A172 (cell line): ENCODE measurements at places on chromosomes 1 and 21. TPM values are rescaled to one million over a fixed set of nuclear protein-coding genes. Genes with fewer than 3 reads are reported as not detected.
A peak's percentile ranks its signal among the peaks of the same experiment; 100 is the strongest.

DNA sequence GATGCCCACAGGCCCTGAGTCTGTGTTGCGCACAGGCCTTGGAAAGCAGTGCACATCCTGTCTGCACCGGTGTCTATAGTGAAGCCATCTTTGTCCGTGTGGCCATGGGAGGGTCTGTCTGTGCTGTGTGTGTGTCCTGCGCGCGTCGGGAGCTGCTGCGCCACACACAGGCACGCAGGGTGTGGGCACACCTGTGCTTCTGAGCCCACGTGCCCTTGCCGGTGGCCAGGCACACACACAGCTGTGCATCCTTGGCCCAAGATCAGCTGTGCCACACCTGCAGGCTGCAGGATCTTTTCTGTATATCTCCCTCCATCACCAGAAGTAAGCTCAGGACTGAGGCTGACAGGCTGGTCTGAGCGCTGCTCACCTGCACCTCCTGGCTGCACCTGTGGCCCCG is 3.2 kb upstream of the SAMD11 start:
- no peak for DNase-seq

GRCh38 chr1:29673669-29674626 is 437.6 kb downstream of the PTPRU start:
- DNase-seq: peak; percentile 20

The RGSL1 gene
- not detected in 2 replicates for total RNA-seq

GRCh38 chr1:108947871-108948525 is 15.3 kb downstream of the CLCC1 start:
- DNase-seq: no peak

The SIK1 gene
- 4.9 and 8.5 TPM in 2 replicates for total RNA-seq

The ADAMTSL4 gene
- total RNA-seq: 0.38 and 2.3 TPM in 2 replicates

DNA sequence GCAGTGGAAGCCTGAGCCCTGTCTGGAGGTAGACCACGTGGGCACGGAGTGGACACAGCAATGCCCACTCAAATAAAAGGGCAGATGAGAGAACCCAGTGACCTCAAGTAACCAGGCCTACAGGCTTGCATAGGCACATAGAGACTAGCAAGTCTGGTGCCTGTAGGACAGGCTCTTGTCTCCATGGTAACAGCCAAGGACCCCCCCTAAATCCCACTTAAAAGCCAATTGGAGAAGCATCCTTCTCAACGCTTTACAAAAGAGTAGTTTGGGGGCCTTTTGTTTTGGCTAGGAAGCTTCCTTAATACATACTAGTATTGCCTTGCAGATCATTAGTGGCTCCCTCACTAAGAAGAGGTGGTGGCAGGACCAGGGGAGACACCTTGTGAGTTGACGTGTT is 63.9 kb downstream of the VWA5B1 start:
- no peak for DNase-seq

- DNase-seq: no peak
Measured at GRCh38 chr21:29433366-29434059, 134.8 kb downstream of the BACH1 start.

GRCh38 chr1:22096036-22096435 is 43.5 kb downstream of the CDC42 start:
- DNase-seq: peak; percentile 32

The ARHGEF16 gene
- 1.8 and 3.6 TPM in 2 replicates for total RNA-seq

The PYHIN1 gene
- not detected in 2 replicates for total RNA-seq

The FBLIM1 gene
- 31.2 and 70.8 TPM in 2 replicates for total RNA-seq

DNA sequence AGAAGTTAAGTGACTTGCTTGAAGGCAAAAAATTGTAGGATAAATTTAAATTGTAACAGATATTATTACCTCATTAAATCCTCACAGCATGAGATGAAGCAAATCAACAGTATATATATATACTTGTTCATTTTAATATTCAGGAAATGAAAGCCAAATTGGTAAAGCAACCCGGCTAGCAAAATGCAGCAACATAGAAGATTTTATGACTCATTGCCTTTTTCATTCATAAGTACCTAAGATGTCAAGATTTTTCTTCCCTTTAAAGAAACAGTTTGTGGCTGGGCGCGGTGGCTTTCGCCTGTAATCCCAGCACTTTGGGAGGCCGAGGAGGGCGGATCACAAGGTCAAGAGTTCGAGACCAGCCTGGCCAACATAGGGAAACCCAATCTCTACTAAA is 190.5 kb upstream of the NRIP1 start:
- no peak for DNase-seq

DNA sequence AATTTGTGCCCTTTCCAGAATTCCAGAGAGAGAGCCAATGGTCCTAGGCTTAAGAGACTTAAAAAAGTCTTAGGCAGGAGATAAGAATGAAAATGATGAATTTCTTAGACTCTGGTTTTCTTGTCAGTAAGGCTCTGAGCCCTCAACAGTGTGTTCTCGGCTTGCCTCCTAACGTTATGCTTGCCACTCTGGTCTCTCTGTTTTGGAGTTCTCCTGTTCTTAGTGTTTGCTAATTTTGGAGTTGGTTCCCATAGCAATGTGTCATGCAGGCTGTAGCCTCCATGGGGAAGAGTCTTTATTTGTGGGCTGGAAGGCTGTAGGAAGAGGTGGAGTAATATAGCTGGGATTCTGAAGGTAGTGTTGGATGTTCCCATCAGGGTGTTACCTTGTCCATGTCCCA is 19.9 kb downstream of the TBX19 start:
- no peak for DNase-seq

- no peak for DNase-seq
Measured at GRCh38 chr1:66747501-66747900, 4.8 kb upstream of the DYNLT5 start.

DNA sequence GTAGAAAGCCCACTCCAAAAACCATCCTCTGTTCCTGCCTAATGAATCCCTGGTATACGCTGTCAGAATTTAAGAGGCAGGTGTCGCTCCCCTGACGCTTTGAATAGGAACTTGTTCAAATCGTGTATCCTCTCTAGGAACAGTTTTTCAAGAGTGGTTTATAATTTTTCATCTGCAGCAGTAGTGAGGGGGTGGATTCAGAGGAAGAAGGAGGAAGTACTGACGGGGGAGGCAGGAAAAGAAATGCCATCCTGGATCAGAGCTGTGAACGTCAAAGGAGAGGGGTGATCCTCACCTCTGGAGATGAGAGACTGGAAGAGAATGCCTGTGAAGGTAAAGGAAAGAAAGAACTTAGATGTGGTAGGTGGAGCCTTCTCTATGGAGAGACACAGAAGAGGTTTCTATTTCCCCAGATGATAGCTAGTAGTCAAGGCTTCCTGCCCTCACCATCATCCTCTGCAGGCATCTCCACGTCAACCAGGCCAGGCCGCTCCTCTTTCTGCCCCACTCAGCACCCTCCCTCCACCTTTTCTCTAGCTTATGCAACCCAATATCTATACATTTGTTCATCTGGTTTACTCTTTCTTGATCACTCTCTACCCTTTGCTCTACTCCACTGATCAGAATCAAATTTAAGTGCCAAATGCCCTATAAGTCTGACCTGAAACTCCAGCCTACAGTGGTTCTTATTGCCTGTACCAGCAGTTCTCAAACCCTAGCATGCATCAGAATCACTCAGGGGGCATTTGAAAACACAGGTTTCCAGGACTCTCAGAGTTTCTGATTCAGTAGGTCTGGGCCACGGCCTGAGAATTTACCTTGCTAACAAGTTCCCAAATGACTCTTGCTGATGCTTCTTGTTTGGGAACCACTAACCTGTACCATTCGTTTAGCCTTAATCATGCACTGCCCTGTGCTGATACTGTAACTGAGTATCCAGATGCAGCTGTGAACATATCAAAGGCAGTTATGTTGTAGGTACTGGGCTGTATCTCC is 13.1 kb upstream of the BCL9 start:
- DNase-seq: no peak

DNA sequence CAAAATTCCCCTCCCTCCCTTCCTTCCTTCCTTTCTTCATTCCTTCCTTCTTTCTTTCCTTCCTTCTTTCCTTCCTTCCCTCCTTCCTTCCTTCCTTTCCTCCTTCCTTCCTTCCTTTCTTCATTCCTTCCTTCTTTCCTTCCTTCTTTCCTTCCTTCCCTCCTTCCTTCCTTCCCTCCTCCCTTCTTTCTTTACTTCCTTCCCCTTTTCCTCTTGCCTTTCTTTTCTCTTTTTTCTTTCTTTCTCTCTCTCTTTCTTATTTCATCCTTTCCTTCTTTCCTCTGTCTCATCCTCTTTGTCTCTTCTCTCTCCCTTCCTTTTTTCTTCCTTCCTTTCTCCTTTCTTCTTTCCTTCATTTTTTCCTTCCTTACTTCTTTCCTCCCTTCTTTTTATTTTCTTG is 171.9 kb upstream of the BRINP3 start:
- no peak for DNase-seq

DNA sequence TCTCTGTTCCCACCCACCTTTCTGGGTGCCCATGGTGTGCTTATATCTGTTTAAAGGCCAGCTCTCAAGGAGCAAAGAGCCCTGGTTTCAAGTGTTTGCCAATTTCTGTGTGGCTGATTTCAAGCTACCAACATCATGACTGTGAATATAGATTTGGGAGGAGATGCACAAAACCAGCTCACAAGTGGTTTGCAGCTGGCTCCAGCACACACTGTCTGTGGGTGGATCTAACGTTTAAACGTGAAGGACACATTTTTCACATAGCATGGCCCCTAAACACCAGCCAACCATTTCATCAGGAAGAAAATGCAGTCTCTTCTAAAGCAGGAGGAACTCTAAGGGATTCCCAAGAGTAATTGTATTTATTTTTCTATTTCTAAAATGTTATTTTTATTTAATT is 65.2 kb downstream of the FCRL5 start:
- no peak for DNase-seq

- no peak for DNase-seq
Measured at GRCh38 chr1:29631836-29632805, 395.8 kb downstream of the PTPRU start.

GRCh38 chr1:177780096-177780700 is 189.7 kb downstream of the SEC16B start:
- peak; percentile 29 for DNase-seq

GRCh38 chr1:43225168-43225567 is 44.6 kb upstream of the TMEM125 start:
- peak; percentile 16 for DNase-seq

DNA sequence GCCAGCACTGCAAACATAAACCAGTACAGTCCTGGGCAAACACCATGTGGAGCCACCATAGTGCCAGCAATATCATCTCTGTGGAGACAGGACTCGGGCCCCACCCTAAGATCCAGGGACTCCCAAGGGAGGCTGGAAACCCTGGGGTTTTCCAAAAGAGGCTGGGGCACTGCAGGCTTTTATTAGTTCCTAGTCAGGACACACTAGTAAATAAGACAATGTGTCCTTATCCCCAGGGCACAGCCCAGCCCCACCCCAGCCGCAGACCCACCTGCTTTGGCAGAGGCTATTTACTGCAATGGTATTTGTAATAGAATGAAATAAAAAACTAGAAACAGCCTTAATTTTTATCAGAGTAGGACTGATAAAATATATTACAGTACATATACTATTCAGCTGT is 486 bp upstream of the GJB3 start:
- no peak for DNase-seq

The TCHH gene
- total RNA-seq: 0.02 TPM in 1 of 2 replicates, not detected in the other

The CEP104 gene
- 9.0 and 20.7 TPM in 2 replicates for total RNA-seq

DNA sequence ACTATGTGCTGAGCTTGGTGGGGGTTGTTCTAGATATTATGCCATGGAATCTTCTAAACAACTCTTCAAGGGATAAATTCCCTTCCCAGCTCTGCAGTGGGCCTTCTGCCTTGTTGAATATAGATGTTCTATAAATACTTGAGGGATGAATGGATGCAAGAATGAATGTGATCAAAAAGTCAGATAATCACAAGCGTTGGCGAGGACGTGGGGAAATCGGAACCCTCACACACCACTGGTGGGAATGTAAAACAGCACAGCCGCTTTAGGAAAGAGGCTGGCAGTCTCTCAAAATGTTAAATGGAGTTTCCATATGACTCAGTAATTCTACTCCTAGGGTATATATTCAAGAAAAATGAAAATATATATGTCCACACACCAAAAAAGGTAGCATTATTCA is 19.0 kb downstream of the SDC3 start:
- DNase-seq: no peak
